ENCODE measurements at places on chromosomes 11 and 22. TPM values are rescaled to one million over a fixed set of nuclear protein-coding genes. Genes with fewer than 3 reads are reported as not detected.

Gene RIC3
- not detected for total RNA-seq

Gene ARHGEF17
- total RNA-seq: 49.5 TPM

Gene NXPE2
- total RNA-seq: not detected

Gene SAA4
- not detected for total RNA-seq

Gene CRYBB2
- total RNA-seq: not detected

Data from bladder microvascular endothelial cell (primary cell).